A172 (cell line): ENCODE measurements at places on chromosomes 11 and 22.

DNA sequence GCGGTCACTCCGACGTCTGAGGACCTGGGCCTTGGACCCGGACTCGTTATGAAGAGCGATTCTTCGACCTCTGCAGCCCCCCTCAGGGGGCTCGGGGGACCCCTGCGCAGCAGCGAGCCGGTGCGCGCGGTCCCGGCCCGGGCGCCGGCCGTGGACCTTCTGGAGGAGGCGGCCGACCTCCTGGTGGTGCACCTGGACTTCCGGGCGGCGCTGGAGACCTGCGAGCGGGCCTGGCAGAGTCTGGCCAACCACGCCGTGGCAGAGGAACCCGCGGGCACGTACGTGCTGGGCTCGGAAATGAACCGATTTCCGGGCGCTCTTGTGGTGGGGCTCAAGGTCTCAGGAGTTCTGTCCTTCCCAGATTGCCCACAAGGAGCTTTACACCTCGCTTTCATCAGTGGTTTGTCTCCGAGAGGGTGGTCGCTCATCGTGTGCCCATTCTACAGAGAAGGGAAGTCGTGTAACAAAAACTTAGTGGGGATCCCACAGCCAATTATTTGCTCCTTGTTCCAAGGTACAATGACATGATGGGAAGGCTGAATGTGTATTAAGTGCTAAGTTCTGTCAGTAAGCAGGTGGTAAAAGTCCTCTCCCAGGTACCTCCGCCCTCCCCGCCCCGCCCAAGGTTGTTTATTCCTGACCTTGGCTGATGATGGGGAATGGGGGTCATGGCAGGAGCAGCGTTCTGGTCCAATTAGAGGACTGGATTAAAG is 695 bp downstream of the PEX26 start:
- no peak for DNase-seq

DNA sequence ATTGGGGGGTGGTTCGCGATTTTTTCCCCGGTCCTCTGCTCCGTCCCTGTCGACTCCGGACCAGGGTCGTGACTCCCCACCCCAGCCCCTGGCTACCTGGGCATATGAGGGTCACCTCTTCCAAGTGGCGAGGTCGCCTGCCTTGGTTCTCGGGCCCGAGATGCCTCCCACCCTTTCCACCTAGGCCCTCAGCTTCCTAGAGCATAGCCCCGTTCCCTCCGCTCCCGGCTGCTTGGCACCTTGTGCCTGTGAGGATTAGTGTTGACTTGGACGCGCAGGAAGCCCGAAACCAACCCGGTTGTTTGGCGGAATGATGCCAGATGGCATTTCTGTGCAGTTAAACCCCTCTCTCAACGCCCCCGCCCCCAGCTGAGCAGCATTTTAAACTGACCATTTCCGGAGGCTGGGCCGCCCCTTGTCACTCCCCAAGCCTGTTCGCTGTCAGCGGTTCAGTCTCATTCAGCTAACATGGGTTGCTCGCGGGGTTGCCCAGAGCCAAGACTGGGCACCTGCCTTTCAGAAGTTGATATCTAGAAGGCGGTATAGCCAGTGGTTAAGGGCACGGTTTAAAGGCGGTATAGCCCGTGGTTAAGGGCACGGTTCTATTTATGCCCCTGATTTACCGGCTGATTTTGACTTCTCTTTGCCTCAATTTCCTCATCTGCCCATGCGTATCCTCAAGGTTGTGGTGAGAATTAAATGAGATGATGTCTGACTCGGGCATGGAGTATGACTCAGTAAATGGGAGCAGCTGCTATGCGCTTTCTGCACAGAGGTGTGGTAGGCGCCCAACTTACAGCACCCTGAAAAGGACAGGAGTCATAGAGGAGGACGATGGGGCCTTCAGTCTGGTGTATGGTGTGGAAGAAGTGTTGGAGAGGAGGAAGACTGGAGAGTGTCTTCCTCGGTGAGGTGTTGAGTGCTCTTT is 639 bp downstream of the INCENP start:
- DNase-seq = peak; percentile 33

DNA sequence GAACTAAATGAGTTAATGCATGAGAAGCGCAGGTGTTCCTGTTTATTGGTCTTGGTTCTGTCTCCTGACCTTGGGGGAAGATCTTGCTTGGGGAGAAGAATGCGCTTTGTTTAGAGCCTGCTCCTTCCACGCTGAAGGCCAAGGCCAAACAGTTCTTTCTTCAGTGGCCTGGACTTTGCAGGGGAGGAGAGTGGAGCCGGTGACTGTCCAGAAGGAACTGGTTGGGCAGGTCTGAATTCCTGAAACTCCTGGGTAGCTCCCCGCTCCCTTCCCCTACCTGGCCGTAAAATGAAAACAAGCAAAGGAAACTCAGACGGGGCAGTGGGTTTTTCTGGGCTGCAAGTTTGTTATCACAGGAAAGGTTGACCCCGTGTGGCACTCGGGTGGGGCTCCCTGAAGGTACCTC is 3.6 kb downstream of the ARHGAP8 start:
- DNase-seq = no peak

DNA sequence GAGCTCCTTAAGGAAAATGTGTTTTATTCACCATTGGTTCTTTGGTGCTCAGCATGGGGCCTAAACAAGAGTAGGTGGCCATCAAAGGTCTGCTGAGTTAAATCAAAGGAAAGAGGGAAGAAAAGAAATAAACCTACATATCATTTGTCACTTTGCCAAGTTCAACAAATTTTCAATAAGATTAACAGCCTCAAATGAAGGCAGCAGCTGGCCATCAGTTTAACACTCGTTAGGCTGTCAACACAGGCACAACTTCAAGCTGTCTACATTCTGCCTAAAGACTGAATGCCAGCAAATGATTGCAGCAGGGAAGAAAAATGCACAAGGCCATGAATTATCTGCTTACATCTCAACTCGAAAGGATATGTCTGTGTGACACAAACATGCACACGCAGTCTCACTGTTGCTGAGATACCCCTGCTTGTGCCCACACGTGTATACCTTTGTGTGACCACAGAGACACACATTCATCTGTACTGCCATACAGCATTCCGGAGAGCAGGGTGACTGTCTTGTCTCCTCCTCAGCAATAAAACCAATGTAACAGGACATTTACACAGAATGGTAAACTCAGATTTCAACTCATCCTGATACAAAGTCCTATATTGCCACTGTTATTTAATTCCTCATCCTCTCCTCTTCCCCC is 40.1 kb downstream of the TRIM66 start:
- no peak for DNase-seq

- DNase-seq = no peak
Measured at GRCh38 chr11:47351156-47352126, 1.1 kb downstream of the MYBPC3 start.

GRCh38 chr11:14855890-14856289 is 36.1 kb downstream of the CYP2R1 start:
- no peak for DNase-seq
